ENCODE measurements at places on chromosomes 5 and 9. TPM values are rescaled to one million over a fixed set of nuclear protein-coding genes. Genes with fewer than 3 reads are reported as not detected.

The TTC39B gene
- total RNA-seq, result 17.2 TPM

The ADRA1B gene
- 0.25 TPM for total RNA-seq

The SCAMP1 gene
- 31.8 TPM for total RNA-seq

The NUP155 gene
- 41.5 TPM for total RNA-seq

DNA sequence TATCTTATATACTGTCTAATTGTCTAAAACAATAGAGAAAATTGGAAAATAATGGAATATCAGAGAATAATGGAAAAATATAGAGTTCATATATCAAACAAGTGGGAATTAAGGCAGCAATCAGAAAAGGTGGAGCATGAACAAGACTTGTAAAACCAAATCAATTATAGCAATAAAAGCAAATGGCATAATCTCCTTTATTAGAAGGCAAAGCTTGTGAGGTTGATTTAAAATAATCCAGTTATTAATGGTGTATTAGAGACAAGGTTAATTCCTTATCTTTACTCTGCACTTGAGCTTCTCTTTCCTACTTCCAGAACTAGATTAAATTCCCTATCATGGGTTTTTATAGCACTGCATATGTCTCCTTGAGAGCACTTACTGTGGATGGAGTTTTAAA is 64.1 kb downstream of the AMBP start:
- no peak for DNase-seq

DNA sequence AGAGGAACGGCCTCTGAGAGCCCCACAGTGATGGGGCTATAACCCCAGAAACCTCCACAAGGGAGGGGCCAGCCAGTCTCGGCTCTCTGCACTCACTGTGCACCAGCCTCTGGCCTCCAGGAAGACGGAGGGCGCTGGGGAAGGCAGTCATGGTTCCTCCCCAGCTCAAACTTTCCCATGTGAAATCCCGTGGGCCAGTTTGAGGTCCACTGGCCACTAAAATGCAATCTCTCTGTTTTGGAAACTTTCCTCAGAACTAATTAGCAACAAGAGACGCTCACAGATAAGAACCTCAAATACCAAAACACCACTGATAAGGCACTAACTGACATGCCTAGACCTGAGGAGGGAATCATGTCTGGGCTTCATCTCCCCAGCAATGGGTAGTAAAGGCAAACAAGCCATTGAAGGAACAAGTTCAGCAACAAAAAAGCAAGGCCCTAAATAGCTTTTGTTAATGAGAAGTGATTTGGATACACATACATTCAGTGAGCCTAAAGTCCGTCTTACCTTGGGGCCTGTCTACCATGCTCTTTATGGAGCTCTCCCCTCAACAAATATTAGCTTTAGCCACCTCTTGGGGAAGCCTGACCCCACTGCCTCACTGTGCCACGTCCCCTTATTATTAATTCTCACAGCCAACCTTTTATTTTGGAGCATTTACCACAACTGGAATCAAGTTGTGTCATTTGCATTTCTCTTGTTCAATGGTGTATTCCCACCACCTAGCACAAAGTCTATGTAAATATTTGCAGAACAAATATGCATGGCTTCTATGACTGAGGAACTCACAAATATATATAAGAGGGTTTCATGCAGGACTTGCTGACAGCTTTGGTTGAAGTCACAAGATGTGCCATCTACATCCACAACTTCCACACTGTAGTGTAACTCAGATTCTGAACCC is 56.1 kb upstream of the GLRX start:
- DNase-seq, result no peak

- no peak for DNase-seq
Observed at GRCh38 chr5:14147210-14147609, 4.1 kb downstream of the TRIO start.

- DNase-seq, result no peak
Observed at GRCh38 chr9:70595211-70595610, 180.8 kb upstream of the KLF9 start.

DNA sequence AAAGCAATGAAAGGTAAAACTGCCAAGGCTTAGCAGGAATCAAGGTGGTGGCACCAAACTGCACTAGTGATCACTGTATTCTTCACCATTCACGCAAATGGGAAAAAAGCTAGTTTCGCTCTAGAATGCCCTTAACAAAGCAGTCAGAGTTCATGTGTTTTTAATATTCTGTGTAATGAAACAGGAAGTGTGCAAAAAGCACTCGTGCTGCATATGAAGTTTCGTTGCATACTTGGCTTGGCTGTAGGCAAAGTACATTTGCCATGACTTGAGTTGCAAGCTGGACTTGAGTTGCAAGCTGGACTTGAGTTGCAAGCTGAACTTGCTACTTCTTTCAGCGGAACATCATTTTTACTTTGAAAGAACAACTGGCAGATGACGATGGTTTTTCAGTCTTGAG is 55.4 kb downstream of the FOXI1 start:
- DNase-seq, result no peak

DNA sequence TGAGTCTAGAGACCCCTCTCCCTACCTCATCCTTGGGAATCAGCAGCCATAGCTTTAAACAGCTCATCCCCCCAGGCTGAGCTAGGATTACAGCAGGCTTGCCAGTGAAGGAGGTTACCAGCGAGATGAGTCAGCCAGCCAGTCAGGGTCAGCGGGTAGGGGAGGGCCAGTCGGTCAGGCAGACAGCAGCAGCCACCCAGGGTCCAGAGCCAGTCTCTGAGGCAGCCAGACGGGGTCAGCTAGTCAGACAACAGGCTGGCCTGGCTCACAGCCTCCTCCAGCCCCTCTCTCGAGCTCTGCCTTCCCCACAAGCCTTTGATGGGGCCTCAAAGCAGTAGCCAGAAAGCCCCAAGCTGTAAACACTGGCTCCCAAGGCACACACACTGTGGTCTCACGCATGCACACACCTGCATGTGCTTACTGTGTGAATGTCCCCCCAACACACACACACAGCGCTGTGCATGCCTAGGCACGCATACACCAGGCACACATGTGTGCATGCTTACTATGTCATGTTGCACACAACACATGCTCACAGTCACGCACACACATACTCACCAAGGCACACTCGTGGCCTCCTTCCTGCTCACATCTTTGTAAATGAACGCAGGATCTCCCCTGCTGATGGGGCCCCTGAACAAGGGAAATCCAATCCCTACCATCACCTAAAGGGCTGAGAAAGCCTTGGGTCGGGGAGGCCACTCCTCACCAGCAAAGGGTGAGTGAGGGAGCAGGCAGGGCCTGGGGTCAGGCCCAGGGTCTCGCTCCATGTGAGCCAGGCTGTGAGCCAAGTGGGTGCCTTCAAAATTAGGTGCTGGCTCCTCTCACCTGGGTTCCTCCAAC is 28.2 kb upstream of the CPLX2 start:
- peak; percentile 93 for DNase-seq

DNA sequence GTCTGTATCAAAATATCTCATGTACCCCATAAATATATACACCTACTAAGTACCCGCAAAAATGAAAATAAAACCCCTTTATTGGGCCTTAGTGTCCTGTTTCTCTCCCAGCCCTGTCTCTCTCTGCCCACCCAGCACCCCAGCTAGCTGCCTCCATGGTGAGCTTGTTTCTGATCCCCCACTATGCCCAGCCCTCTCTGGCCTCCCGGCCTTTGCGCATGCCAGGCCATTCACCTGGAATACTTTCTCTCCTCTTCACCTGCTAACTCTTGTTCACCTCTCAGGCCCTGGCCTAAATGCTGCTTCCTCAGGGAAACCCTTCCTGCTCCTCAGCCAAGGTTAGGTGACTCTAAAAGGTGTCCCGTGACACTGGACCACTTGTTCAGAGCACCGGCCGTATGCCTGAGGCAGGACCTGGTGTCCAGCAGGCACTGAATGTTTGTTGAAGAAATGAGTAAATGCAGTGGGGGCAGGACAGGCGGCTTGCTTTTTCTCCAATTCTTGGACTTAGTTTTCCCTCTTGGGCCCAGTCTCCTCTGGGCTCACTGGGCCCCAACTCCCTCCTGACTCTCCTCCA is 58.5 kb downstream of the PSD2 start:
- no peak for DNase-seq

DNA sequence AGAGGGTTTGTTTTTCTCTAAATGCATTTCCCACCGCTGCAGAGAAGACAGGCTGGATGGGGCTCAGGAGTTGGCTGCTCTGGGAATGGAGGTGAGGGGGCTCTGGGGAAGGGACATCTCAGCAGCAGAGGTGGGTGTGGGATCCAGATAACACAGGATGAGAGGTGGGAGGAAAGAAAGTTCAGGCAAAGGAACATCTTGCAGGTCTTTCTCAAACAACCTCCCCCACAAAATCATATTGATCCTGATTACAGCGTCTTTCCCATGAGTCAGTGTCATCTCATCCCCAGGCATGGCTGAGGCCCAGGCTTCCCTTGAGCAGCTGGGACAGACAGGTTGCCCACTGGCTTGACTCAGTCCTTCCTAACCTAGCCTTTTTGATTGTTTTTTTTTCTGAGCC is 11.3 kb upstream of the ACSL6 start:
- DNase-seq, result peak; percentile 68

All from MG63 (cell line).